Left lobe of liver (tissue), 2 donors: ENCODE measurements at places on chromosomes 2 and 18. TPM values are rescaled to one million over a fixed set of nuclear protein-coding genes. Genes with fewer than 3 reads are reported as not detected.
A peak's percentile ranks its signal among the peaks of the same experiment; 100 is the strongest.

The SIX2 gene
- not detected for total RNA-seq

The ITPRIPL1 gene
- total RNA-seq: 0.20 TPM

The COL3A1 gene
- 21.6 TPM for total RNA-seq

The CHN1 gene
- total RNA-seq: 1.6 TPM

The CNTNAP5 gene
- not detected for total RNA-seq

- no peak for DNase-seq
These were observed 140.3 kb downstream of the CYRIA start for GRCh38 chr2:16525265-16525887.

DNA sequence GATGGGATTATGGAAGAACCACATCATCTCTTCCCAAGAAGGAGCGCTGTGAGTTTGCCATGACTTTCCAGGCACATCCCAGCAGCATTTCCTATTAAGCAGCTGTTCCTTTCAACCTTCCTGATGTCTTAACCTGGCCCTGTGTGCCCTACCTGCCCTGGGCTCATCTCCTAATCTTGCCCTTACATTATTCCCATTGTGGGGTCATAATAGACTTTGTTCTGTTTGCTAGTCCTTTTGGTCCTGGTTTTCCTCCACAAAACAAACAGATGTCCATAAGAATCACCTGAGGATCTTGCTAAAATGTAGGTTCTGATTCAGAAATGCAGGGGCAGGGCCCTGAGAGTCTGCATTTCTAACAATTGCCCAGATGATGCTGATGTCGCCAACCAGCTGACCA lies 38.6 kb upstream of the TANK start:
- no peak for DNase-seq

DNA sequence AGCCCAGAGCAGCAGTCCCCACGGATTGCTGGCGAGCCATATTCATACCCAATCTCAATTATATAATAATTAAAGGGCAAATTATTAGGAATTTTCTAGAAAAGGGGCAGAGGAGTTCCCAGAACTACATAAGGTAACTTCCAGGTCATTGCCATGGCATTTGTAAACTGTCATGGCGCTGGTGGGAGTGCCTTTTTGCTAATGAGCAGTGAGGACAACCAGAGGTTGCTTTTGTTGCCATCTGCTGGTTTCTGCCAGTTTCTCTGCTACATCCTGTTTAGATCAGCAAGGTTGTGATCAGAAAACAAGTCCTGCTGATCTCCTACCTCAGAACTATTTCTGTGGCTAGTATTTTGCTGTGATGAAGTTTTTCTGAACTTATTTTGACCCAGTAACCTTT lies 159.8 kb upstream of the PIEZO2 start:
- DNase-seq: no peak

DNA sequence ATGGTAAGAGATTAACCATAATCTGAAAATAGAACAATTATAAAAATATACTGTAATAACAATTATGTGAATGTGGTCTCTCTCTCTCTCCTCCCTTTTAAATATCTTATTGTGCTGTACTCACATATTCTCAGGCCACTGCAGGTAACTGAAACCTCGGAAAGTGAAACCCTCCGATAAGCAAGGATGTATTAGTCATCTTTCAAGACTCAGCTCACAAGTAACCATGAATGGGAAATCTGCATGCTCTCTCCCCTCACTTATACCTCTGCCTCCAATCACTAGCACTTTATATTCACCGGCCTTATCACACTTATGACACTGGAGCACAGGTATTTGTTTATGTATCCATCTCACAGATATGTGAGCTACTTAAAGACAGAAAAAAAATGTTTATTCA lies 139.7 kb downstream of the LRP2 start:
- DNase-seq: no peak

DNA sequence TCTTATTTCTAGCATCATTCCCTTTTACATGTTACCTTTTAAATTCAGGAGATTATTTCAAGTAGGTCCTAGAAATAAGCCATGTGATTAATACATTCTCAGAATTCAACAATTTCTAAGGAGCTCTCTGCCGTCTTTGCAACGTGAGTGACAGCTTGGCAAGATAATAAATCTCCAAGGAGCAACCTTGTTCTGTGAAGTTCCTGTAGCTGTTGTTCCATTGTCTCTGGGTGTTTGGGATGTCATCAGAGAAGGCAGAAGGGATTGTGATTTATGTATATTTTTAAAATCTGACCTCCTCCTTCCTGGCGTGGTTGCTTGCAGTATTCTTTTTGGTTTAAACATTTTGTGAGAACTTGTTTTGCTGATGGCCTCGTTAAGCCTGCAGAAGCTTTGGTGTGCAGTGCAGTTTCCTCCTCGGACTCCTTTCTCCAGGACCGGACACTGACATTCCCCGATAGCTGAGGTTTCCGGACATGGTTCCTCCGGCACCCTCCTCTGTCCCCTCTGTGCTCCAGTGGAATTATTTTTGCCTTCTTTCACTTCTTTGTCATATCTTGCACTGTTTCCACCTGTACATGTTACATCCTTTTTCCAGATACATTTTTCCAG lies 33.7 kb downstream of the RAMP1 start:
- DNase-seq: no peak

- no peak for DNase-seq
These were observed 18.1 kb downstream of the ABCB11 start for GRCh38 chr2:169012812-169013627.

DNA sequence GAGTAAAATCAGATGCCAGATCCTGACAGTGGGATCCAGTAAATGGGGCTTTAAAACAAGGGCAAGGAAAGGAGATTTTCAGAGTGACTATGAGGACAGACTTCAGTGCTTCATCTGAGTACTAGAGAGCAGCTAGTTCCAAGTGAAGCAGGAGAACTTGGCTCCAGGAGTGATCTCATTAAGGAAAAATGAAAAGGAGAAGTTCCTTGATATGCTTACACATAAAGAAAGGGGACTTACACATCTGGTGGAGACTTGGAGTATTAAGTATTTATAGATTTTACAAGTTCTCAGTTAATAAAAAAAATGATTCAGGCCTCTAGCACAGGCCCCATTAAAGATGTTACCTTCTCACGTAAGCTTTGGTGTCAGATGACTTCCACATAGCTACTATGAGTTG lies 105.8 kb downstream of the ICOS start:
- DNase-seq: no peak

DNA sequence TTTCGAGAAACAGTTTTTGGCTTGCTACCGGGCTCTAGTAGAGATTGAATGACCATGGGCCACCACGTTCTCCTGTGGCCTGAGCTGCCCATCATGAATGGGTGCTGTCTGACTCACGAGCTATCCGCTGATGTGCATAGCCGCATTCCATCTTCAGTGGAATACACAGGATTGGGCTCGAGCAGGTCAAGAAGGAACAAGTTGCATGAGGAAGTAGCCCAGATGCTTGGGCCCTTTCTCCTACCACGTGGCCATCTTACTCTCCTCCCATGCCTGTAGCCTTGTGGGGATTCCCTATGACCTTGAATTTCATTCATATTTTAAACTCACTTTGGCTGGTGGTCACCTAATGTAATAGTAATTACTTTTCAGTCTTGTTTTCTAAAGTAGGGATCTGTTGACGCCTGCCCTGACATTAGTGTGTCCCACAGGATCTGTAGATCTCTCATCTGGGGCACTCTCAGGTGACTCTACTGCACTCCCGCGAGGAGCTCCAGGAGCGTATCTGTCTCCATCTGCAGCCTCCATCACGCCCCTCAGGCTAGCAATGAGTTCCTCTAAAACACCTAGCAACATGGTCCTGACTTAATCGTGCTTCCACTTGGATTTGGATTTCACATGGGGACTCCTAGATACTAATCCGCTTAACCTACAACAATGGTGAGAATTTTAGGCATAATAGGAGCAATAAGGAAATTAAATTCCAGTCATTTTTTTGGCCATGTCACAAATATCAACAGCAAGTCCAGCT lies 67.8 kb downstream of the PSMG2 start:
- DNase-seq: no peak

- no peak for DNase-seq
These were observed 402.4 kb upstream of the LRRTM1 start for GRCh38 chr2:80706951-80707350.

DNA sequence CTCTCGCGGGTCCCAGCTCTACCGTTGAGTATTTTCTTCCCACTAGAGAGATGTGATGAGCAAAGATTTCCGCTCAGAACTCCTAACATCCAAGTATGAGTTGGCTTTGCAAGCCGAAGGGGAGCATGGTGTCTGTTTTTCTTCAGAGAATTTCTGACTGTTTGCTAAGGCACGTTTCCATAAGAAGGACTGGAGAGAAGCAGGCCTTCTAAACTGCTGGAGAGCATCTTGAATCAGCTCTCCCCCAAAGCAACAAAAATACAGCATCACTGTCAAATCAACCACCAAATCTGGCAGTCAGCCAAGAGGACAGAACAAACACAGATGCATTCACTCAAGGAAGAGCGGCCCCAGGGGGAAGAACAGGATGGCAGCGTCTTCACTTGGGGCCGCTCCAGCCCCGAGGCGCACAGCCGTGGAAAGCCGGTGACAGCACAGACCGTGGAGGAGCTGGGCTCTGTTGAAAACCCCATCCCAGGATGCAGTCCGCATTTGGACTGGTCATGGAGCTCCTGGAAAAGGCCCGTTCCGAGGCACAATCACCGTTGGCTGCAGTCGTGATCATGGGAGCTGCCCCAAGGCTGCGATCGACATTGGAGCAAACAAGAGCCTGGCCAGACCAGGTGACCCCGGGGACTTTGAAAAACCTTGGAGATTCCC lies 101.4 kb downstream of the NFATC1 start:
- DNase-seq: no peak

DNA sequence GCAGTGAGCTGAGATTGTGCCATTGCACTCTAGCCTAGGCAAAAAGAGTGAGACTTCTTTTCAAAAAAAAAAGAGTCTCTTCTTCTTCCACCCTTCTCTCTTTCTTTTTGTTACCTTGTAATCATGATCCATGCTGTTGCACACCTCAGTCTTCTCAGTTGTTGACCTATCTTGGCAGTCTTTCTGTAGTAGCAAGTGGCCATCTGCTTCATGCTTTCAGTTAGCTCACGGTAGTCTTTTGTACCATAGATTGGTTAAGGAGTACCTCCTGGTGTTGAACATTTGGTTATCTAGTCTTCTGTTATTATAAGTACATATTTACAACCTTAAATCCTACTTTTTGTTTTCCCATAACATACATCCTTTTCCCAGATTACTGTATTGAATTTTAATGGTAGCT lies 3.1 kb downstream of the GORASP2 start:
- no peak for DNase-seq

- DNase-seq: peak; percentile 79
These were observed 39.3 kb downstream of the RTN4 start for GRCh38 chr2:55010915-55011314.

DNA sequence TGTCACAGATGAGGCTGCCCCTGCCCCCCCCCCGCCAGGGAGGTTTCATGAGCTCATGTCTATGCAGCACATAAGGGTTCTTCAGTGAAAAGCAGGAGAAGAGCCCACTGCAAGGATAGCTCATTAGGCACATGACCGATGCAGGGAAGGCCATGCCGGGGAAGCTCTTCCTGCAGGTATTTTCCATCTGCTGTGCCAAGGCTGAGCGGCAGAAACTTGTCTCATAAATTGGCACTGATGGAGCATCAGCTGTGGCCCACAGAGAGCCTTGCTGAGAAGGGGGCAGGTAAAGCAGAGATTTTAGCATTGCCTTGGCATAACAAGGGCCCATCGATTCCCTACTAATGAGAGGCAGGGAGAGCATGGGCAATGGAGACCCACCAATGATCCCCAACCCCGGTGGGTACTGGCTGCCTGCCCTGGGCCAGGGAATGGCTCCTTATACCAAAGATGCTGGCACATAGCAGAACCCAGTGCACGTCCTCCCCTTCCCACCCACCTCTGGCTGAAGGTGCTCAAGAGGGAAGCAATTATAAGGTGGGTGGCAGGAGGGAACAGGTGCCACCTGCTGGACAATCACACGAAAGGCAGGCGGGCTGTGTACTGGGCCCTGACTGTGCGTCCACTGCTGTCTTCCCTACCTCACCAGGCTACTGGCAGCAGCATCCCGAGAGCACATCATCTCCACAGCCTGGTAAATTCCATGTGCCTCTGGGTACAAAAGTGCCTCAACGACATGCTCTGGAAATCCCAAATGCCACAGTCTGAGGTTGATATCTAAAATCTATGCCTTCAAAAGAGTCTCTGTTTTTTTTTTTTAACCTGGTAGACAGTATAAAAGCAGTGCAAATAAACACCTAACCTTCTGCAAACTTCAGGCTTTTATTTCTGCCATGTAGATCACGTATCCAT lies 41.4 kb downstream of the STEAP3 start:
- peak; percentile 56 for DNase-seq

GRCh38 chr2:27798948-27799645 lies 27.6 kb downstream of the MRPL33 start:
- no peak for DNase-seq

DNA sequence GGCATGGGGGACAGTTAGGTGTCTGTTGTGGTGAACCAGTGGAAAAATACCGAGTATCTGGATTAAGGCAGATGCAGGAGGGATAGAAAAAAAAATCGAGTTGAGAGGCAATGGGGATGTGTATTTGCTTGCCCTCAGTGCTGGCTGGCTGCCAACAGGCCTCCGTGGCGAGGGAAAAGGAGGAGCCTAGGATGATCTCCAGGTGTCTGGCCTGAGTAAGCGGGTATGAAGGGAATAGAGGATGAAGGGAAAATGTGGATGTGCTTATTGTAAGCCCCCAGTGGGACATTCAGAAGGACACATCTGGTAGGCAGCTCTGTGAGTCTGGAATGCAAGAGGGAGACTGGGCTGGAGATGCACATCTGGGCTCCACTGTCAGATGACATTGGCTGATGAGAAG lies 22.8 kb downstream of the KCNS3 start:
- no peak for DNase-seq

DNA sequence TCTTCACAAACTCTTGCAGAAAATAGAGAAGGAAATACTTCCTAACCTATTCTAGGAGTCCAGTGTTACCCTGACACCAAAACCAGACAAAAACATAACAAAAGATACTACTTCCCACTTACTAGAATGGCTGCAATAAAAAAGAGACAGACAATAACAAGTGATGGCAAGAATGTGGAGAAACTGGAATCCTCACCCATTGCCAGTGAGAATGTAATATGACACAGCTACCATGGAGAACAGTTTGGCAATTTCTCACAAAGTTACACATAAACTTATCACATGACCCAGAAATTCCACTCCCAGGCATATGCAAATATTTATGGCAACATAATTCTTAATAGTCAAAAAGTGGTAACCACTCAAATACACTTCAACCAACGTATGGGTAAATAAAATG lies 209.8 kb upstream of the CTAGE1 start:
- no peak for DNase-seq

DNA sequence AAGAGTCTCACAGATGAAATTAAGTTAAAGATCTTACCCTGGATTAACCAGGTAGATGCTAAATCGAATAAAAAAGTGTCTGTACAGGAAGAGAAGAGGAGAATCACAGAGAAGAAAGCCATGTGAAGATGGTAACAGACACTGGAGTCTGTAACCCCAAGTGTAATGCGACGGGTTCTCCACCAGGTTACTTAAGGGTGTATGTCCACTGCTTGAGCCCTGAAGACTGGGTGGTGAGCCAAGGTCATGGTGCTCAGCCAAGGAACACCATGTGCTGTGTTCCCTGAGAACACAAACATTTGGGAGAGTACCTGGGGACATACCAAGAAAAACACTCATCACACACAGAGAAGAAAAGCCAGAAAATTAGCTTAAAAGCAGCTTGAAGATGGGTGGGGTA lies 8.2 kb upstream of the ACADL start:
- DNase-seq: no peak
